ENCODE measurements at places on chromosomes 3 and 15. TPM values are rescaled to one million over a fixed set of nuclear protein-coding genes. Genes with fewer than 3 reads are reported as not detected.
A peak's percentile ranks its signal among the peaks of the same experiment; 100 is the strongest.

DNA sequence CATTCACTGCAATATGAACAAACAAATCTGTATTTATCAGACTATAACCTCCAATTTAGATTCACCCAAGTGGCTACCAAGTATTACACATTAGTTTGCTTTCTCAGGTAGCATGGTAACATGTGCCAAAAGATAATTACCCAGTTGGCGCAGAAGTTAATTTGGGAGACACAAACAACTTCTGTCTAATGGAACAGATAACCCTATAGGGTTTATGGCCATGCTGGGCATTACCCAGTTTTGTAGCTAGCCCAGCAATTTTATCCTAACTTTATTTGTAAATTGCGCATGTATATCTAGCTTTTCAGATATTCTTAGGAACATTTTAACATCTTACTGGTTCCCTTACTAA is 780 bp downstream of the RPL22L1 start:
- no peak for ATAC-seq

DNA sequence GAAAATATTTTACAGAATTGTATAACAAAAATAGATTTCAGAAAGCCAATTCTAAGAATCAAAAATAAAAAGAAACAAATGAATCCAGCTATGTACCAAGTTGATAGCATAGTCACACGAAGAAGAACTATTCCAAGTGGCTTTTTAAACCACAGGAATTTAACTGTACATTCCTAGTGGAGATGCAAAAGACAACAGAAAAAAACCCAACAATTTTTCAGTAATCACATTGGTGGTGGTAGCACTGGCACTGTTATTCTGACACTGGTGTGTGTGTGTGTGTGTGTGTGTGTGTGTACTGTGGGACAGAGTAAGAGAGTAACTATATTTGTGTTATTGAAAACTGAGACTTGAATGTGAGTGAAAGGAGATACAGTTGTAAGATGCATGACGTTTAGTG is 9.1 kb downstream of the BFSP2 start:
- ATAC-seq, result no peak

GRCh38 chr3:62587169-62587568 is 213.8 kb upstream of the FEZF2 start:
- no peak for ATAC-seq

The CD276 gene
- total RNA-seq, result 2.6 TPM

The MME gene
- total RNA-seq, result not detected

The ZXDC gene
- 27.0 TPM for total RNA-seq

The MCF2L2 gene
- 9.0 TPM for total RNA-seq

GRCh38 chr3:6301626-6302025 is 559.3 kb upstream of the GRM7 start:
- no peak for ATAC-seq

GRCh38 chr15:63501256-63502089 is 2.9 kb upstream of the USP3 start:
- ATAC-seq, result no peak

GRCh38 chr15:39511916-39512260 is 69.0 kb upstream of the THBS1 start:
- ATAC-seq, result no peak

DNA sequence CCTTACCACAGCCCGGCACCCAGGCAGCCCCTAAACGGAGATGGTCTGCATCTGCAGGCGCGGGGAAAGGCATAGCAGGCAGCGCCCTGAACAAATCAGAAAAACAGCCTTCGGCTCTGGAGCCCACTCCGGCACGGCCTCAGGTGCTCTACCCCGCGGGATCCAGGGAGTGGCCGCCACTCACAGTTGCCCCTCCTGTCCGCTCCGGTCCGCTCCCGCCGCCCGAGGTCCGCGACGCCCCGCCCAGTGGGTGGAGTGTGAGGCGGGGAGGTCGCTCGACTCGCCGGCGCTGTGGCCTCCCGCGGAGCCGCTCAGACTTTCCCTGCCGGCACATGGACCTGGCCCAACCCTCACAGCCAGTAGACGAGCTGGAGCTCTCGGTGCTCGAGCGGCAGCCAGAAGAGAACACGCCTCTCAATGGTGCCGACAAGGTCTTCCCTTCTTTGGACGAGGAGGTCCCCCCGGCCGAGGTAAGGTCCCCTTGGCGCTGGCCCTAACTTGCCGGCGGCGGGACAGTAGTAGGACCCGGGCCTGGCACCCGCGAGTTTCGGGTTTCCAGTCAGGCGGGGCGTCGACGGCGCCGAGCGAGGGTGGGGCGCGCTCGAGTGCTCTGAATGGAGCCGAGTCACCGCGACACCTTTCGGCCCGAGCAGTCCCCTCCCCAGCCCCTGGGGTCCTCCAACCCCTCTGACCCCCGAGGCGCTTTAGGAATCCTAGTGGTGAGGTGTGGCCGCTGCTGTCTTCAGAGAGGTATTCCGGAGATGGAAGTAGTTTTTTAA is at the start of gene C3orf52:
Gene C3orf52 (plus strand): TSS at position 314 of the 779 bp plus-strand sequence. CDS start 19 bp downstream, at position 333.
- ATAC-seq, result peak; percentile 96

DNA sequence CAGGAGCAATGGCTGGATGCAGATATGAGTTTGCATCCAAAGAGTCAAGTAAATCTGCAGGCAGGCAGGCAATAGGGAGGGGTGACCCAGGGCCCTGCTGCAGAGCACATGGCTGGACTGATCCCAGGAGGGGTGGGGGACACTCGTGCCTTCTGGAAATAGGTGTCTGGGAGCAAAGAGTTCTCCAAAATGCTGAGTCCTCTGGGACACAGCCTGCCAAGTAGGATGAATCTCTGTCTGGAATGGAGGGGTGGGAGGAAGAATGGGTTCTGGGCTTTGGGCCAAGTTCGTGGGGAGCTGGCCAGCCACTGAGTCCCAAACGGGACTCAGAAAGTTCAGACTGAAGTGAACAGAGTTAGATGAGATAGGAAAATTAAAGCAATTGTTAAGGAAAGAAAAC is 214.5 kb downstream of the MTHFS start:
- no peak for ATAC-seq

GRCh38 chr15:28098360-28098765 is 752 bp downstream of the OCA2 start:
- no peak for ATAC-seq

GRCh38 chr3:194565597-194566190 is 67.5 kb downstream of the TMEM44 start:
- no peak for ATAC-seq

The FRMD4B gene
- total RNA-seq, result 16.6 TPM

The ADGRG7 gene
- not detected for total RNA-seq

- no peak for ATAC-seq
These were observed 17.3 kb downstream of the ZDHHC19 start for GRCh38 chr3:196193736-196194541.

DNA sequence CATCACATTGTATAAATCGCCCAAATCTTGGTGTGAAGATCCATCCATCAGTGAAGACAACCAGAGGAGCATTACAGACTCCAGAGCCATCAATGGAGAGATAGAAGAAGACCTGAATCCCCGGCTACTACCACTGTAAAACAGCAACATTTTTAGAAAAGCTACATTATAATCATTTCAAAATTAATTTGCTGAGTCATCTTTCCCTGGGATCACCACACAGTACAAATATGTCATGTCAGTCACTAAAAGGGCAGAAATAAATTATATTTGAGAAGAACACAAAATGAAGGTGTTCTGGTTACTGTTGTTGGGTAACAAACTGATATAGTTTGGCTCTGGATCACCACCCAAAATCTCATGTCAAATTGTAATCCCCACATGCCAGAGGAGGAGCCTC is 218.5 kb upstream of the STT3B start:
- ATAC-seq, result no peak

- peak; percentile 83 for ATAC-seq
These were observed 9.1 kb downstream of the ZFAND6 start for GRCh38 chr15:80068578-80068977.

The PAQR5 gene
- total RNA-seq, result not detected

The TMEM207 gene
- total RNA-seq, result not detected

GRCh38 chr3:178289544-178290160 is 246.6 kb upstream of the KCNMB2 start:
- ATAC-seq, result no peak

GRCh38 chr15:37097144-37097919 is 3.0 kb downstream of the MEIS2 start:
- ATAC-seq, result no peak

DNA sequence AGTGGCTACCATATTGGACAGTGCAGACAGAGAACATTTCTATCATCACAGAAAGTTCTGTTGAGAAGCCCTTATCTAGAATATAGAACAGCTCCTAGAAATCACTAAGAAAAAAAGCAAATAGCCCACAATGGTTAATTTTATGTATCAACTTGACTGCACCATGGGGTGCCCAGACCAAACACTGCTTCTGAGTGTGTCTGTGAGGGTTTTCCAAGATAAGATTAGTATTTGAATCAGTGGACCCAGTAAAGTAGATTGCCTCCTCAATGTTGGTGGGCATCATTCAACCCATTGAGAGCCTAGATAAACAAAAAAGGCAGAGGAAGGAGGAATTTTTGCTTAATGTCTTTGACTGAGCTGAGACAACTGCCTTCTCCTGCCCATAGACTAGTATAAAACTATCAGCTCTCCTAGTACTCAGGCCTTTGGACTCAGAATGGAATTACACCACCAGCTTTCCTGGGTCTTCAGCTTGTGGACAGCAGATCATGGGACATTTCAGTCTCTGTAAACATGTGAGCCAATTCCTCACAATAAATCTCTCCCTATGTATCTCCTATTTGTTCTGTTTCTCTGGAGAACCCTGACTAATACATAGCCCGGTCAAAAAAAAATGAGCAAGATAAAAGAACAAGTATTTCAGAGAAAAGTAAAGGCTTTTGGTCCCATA is 55.9 kb upstream of the OXTR start:
- no peak for ATAC-seq

- no peak for ATAC-seq
These were observed 111.9 kb downstream of the IGF1R start for GRCh38 chr15:98760112-98760826.

- ATAC-seq, result no peak
These were observed 78.1 kb downstream of the AAGAB start for GRCh38 chr15:67176195-67176971.

The SLCO2A1 gene
- not detected for total RNA-seq

DNA sequence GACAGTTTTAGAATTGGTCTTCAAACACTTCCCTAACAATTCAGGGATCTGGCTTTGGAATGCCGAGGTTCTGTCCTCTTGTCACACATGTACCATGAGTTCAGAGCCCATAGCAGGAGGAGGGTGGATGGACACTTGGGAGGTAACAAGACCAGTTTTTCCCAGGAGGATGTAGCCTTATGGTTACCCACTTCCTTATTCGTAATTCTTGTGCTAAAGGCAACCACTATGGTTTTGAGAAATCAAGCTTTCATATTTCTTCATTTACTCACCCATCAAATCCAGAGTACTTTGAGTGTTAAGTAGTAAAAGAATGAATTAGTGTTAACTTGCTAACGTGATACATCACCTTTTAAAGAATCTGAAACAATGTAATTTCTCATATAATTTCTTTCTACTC is 479.6 kb upstream of the ALCAM start:
- ATAC-seq, result no peak

The FEZF2 gene
- total RNA-seq, result not detected

DNA sequence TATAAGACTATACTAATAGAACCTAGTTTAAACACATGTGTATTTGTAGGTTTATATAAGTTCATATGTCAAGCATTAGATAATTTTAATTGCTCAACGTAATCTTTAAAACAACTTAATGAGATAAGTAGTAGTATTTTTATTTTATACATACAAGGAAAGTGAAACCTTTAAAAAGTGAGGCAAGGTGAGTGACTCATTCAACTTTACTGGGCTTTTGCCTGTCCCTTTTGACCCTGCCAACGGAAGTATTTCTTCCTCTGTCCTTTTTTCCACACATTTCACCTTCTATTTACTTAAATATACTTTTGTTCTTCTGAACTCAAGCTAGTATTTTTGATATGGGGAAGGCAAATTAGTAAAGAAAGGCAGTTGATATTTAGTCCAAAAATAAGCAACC is 78.5 kb downstream of the KBTBD8 start:
- no peak for ATAC-seq

GRCh38 chr3:144296808-144297207 is 325.2 kb downstream of the DIPK2A start:
- no peak for ATAC-seq

The AGTR1 gene
- total RNA-seq, result not detected

GRCh38 chr15:100721758-100722550 is 119.6 kb downstream of the ASB7 start:
- ATAC-seq, result peak; percentile 56

The DCP1A gene
- total RNA-seq, result 30.4 TPM
